Stimulated activated CD4-positive, alpha-beta T cell treated with anti-CD3 and anti-CD28 coated beads, TNF-alpha, amount 100 ng/mL, for 24 hours (primary cell): ENCODE measurements at places on chromosomes 12 and 14.

GRCh38 chr12:47651368-47652254 lies 54.2 kb downstream of the RPAP3 start:
- peak; percentile 23 for DNase-seq

- no peak for DNase-seq
These were observed 135.0 kb upstream of the AMIGO2 start for GRCh38 chr12:47214771-47215170.

GRCh38 chr12:125025606-125026235 lies 32.3 kb downstream of the BRI3BP start:
- DNase-seq = no peak

DNA sequence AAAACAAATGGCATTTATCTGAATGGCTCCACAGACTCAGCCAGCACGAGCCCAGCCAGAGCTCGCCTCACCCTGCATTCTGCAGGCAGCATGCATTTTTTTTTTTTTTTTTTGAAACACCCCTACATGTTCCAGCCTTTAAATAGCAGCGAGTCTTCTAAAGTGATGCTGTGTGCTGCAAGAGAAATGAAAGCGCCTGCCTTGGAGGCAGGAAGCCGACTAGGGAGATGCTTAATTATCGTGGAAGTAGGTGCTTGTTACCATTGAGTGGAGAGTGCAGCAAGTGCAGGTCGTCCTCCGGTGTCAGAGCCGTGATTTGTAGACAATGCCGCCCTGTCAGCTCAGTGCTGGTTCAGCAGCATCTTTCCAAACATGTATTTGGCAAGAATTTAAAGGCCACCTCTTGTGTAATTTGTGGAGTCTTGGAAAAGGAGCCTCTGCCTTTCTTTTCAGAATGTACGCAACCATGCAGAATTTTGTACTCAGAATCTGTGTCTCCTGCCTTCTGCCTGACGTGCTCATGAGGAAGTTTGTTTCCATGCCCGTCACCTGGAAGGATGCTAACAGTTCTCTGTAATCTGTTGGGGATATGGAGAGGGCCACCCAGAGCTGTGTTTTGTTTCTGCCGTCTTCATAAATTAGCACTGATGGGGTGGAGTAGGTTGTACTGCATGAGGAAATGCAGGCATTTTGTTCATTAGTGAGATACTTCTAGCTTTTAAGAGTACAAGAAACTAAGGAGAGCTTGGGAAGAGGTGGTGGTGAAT lies 345.9 kb upstream of the RGS6 start:
- no peak for DNase-seq

DNA sequence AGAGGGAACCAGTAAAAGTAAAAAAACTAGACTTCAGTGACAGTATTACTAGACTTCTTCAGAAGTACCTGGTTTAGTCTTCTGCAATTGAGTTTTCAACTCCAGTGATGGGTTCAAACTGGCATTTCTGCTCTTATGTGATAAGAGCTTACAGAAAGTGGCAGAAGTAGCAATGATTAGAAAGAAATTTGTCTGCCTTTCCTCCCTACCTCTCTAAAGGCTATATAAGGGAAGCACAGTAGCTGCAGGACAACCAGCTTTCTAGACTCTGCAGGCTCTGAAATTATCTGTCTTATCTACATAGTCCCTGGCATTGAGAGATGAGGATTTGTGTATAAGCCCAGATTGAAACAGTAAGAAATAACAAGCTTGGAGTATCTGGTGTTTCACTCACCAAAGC lies 107.5 kb downstream of the DAAM1 start:
- DNase-seq = no peak

- no peak for DNase-seq
These were observed 126.7 kb upstream of the TMEM260 start for GRCh38 chr14:56452940-56453339.

DNA sequence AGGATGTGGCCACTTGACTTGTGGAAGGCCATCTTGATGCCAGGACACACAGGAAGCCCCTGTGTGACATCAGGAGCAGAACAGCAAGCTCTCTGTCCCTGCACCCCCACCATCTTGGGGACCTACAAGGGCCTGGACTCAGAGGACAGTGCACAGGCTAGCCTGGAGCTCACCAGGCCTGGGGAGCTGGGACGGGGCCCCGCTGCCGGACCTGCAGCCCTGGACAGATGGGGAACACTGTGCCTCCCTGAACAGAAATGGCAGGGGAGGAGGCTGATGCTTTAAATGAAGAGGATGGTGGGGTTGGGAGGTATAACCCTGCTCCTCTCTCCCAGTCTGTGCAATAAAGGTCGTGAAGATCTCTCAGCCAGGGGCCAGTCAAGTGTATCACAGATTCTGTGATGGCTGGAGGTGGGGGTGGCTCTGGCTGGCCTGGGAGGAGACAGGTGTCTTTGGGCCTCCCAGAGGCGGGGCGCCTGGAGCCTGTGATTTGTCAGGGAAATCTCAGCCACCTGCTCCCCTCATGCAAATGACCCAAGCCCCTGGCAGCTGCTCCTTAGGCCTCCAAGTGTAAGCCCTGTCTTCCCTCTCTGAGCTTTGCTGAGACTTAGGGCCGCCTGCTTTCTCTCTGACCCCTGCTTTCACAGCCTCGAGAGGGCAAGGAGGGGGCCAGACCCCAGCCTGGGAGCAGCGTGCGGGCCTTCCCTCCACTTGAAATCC lies 1.1 kb upstream of the GNB3 start:
- DNase-seq = no peak

GRCh38 chr12:6542209-6543009 lies 8.1 kb downstream of the GAPDH start:
- no peak for DNase-seq

DNA sequence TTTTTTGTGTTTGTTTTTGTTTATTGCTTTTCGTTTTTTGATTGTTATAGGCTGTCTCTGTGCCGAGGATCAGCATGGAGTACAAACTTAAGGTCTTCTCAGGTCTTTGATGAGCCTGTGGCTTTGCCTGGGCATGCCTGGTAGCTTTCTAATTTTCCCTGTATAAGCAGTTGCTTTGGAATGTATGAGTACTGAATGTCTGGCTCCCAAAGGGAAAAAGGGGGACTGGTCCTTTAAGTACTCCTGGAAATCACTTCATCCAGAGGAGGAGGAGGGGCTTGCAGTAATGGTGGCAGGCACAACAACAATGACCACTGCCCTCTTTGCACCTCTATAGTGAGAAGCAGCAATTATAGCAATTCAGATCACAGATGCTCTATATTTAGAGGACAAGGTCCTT lies 67.6 kb upstream of the TTC7B start:
- no peak for DNase-seq

GRCh38 chr12:112446008-112446725 lies 27.4 kb downstream of the PTPN11 start:
- DNase-seq = no peak

GRCh38 chr14:41663473-41663850 lies 56.8 kb downstream of the LRFN5 start:
- no peak for DNase-seq

DNA sequence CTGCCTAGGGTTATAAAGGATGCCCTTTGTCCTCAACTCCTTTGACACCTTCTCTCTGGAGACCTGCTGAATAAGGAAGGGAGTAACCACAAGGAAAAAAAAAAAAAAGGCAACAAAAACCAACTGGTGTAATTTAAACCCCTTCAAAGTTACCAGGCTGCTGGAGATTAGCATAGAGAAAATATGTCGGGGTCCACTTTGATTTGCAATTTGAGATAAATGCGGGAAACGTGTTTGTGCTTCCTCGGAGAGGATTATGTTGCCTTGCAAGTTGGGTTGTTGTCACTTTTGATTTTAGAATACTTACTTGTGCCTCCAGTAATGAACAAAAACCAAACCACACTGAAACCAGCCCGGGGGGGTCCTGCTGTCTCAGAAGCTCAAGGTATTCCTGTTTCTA lies 200.2 kb upstream of the MYL2 start:
- no peak for DNase-seq

- no peak for DNase-seq
These were observed 154.7 kb downstream of the KTN1 start for GRCh38 chr14:55734731-55735130.

- no peak for DNase-seq
These were observed 29.7 kb downstream of the ZNF605 start for GRCh38 chr12:132926415-132926833.

GRCh38 chr12:118424884-118425283 lies 48.5 kb downstream of the SUDS3 start:
- DNase-seq = no peak

DNA sequence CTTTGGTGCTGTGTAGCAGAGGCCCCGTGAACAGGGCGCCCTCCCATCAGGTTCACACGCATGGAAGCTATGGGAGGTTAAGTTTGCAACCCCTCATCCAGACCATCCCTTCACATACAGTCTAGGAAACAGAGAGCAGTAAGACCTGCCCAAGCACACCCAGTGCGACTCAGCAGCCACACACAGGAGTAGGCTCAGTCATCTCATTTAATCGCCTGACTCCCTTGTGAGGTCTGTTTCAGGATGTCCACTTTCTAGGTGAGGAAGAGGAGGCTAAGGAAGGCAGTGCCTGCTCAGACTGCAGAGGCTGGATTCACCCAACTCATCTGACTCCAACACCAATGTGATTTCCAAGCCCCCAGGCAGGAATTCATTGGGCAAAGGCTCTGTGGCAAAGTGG lies 11.9 kb downstream of the BDKRB1 start:
- DNase-seq = no peak

GRCh38 chr14:21308132-21308478 lies 28.2 kb downstream of the RPGRIP1 start:
- no peak for DNase-seq

GRCh38 chr14:71247106-71247505 lies 339.8 kb downstream of the PCNX1 start:
- DNase-seq = no peak

- DNase-seq = no peak
These were observed 11.0 kb downstream of the RESF1 start for GRCh38 chr12:31970199-31970598.

DNA sequence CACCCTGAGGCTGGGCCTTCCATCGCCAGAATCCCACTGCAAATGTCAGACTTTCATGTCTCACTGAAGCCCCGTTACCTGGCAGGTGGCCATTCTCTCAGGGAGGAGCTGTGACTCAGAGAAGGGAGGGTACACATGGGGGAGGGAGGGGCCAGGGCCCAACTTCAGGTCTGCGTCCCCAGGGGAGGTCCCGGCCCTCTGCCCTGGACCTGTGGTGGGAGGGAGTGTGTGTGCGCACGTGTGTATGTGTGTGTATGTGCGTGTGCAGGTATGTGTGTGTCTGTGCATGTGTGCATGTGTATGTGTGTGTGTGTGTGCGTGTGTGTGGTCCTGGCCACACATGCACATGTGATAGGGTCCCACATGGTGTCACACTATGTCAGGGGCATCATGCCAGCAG lies 50.9 kb downstream of the MVK start:
- no peak for DNase-seq

DNA sequence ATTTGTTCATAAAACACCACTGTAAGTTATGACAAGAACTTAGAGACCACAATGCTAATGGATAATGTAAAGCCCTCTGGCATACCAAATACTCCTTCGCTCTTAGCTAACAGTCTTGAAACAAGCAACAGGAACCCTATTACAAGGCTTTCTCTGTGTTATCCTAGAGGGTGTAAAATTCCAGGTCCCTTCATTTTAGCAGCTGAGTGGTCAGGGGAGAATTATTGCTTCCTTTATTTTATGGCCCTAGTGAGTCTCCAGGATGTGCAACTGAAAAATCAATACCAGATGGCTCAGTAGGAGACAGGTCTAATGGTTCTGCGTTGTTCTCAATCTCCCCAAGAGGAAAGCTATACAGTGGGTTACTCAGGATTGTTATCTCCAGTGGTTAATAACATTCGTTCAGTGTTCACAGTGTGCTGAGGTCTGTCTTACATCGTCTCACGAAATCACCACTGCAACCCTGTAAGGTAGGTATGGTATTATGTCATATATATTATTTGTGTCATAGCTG lies 172.7 kb upstream of the CNOT2 start:
- DNase-seq = no peak

DNA sequence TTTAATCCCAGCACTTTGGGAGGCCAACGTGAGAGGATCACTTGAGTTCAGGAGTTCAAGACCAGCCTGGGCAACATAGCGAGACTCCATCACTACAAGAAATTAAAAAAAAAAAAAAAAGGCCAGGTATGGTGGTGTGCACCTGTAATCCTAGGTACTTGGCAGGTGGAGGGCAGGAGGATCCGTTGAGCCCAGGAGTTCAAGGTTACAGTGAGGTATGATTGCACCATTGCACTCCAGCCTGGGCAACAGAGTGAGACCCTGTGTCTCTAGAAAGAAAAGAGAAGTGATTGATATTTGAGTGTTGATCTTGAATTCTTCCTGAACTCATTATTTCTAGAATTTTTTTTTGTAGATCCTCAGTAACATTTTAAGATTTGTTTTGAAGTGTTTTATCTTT lies 59.4 kb downstream of the ADIPOR2 start:
- DNase-seq = no peak
